ENCODE measurements at places on chromosomes 6 and 20. TPM values are rescaled to one million over a fixed set of nuclear protein-coding genes. Genes with fewer than 3 reads are reported as not detected.

PRL gene
- not detected for polyA plus RNA-seq

SMOC2 gene
- 0.12 TPM for polyA plus RNA-seq

IP6K3 gene
- polyA plus RNA-seq: not detected

RBPJL gene
- not detected for polyA plus RNA-seq

PRSS35 gene
- polyA plus RNA-seq: not detected

ANKRD66 gene
- not detected for polyA plus RNA-seq
